ENCODE measurements at places on chromosomes 7 and 10.
A peak's percentile ranks its signal among the peaks of the same experiment; 100 is the strongest.

- peak; percentile 30 for DNase-seq
Measured at GRCh38 chr10:30591249-30591670, 38.3 kb downstream of the LYZL2 start.

- no peak for DNase-seq
Measured at GRCh38 chr10:110634527-110635209, 9.5 kb upstream of the RBM20 start.

- no peak for DNase-seq
Measured at GRCh38 chr7:34973400-34973760, 63.9 kb downstream of the DPY19L1 start.

DNA sequence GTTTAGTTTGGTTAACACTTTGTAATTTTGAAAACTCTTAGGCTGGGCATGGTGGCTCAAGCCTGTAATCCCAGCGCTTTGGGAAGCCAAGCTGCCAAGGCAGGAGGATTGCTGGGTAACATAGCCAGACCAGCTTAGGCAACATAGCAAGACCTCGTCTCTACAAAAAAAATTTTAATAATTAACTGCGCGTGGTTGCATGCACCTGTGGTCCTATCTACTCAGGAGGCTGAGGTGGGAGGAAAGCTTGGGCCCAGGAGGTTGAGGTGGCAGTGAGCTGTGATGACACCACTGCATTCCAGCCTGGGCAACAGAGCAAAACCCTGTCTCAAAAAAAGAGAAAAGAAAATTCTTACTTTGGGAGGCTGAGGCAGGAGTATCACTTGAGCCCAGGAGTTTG, 18.2 kb downstream of the MYOZ1 start:
- no peak for DNase-seq

DNA sequence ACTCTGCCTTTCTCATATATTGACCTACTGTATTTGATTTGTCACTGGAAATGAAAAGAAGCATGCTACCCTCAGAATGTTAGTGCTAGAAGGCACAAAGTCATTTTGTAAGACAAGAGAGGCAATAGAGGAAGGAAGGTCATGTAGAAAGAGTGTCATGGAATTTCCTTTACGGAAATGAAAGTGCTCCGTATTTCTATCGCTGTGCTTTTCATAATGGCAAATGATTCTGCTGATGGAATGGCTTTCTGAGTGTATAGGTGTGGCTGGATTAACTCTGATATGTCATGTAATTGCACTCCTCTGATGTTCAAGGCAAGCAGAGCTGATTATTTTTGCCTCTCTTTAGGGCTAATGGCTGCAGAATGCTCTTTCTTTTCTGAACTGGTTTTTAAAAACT, 15.5 kb upstream of the STEAP4 start:
- DNase-seq = no peak

DNA sequence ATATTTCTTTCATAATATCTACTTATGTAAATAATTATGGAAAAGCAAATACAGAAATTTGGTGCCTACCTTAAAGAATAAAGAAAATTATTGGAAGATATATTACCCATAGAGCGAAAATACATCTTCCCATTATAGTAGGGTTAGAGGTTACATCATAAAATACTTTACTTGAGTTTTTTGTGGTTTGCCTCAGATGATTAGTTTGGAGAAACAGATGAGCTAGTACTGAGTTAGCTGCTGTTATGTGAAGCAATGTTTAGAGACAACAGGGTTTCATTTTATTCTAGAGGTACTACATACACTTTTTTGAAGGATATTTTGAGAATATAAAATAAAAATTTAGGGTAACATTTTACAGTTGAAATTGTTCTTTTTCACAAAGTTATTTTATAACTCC, 2.9 kb upstream of the MLLT10 start:
- DNase-seq = no peak

DNA sequence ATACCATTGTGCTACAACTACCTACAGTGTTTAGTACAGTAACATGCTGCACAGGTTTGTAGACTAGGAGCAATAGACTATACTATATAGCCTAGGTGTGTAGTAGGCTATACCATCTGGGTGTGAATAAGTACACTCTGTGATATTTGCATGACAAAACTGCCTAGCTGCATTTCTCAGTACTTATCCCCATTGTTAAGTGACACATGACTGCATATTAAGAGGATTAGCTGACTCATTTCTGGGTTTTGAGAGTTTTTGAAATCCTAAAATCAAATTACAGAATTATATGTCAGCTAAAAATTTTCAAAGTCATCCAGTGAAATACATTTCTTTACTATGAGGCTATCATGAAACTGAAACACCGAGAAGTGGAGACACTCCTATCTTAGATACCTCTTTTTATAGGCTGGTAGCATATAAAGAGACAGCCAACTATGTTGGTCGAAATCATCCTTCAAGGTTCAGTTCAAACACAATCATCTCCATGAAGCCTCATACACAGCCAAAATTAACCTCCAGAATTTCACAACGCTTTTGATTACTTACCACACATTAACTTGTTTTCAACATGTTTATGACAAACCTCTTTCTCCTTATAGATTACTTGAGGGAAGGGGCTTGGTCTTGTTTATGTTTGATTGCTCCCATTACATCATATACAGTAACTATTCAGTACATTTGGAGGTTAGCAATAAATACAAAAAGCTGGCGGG, 89.8 kb upstream of the ANK3 start:
- DNase-seq = no peak

GRCh38 chr10:103709341-103709920, 145.9 kb downstream of the SH3PXD2A start:
- DNase-seq = no peak

DNA sequence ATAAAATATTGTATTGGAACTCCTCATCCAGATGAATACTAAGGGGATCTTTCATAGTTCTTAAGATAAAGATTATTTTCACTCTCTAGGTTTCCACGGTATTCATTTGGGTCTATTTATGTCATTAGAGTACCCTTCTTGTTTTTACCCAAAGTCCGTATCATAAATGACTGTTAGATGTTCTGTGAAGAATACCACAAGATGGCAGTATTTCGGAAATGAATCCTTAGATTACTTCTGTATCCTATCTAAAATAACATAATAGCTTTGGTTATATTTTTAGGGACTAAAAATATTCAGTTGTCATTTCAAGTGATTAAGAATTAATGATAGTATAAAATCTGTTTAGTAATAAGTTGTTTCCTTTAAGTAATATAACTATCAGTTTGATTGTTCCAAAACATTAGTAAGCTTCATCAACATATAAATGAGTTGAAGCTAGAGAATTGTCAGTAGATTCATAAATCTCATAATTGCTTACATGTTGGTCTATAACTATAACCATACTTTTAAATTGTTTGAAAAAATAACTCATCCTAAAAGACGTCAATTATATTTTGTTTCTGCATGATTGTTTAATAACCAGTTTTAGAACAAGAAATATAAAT, 337.5 kb upstream of the KCND2 start:
- DNase-seq = no peak

DNA sequence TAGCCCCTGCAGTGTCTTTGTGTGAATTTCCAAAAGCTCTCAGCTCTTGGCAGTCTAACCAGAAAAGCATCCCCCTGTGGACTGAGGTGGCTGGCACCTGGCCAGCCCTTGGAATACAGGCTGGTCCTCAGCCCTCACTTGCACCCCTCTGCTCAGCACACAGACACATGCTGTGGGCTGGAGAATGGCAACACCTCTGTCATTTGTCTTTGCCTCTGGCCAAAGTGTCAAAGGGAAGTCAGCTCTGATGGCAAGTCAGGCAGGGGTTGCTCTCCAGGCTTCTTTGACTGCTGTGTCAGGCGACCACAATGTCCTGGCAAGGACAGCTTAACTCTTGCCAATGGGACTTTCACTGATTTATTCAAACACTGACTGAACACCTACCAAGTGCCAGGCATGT, 724.8 kb downstream of the INHBA start:
- DNase-seq = no peak

GRCh38 chr7:1941464-1942242, 271.6 kb downstream of the ELFN1 start:
- no peak for DNase-seq

DNA sequence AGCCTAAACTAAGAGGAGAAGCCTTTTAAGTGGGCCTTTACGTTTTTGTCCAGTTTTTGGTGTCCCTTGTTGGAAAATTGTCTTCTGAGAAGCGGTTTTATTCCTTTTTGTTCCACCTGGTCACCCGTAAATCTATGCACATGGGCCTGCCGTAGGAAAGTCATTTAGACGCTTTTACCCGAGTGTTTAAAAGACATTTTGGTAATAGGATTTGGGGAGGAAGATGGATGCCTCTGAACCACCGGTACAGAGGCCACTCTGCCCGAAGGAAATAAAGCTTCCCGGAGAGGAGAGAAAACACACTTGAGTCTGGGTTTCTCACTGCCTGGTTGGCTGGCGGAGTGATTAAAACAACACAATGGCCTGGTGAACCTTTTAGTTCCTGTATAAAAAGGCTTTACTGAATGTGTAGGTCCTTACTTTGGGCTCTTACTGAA, 760 bp downstream of the THNSL1 start:
- no peak for DNase-seq

DNA sequence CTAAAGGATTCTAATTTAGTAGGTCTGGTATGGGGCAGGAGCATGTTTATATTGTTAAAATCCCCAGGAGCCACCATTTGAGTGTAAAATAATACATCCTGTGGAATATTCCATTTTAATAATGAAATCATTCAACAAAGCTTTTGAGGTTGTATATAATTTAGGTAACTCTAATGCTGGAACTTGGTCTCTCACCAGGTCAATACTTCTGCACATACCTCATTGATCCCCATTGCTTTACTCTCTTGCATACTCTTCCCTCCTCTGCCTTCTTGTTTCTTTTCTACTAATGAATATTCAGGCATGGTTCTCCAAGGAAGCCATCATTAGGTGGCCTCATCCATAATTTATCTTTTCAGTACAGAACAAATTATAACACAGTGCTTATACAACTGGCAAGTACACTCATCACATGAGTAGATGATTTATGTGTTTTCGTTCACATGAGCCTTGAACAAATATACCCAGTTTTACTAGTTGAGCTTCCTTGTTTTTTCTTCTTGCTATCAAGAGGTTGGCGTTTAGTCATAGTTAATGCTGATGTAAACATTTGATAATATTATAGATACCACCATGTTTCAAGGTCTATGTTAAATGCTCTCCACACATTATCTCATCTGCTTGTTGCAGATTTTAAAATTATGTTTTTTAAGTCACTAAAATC, 7.2 kb downstream of the PALS2 start:
- peak; percentile 12 for DNase-seq

- no peak for DNase-seq
Measured at GRCh38 chr10:114239117-114239993, at the start of gene VWA2. VWA2 (plus strand) TSS chr10:114239254; CDS start chr10:114248714, 9,460 bp downstream.

DNA sequence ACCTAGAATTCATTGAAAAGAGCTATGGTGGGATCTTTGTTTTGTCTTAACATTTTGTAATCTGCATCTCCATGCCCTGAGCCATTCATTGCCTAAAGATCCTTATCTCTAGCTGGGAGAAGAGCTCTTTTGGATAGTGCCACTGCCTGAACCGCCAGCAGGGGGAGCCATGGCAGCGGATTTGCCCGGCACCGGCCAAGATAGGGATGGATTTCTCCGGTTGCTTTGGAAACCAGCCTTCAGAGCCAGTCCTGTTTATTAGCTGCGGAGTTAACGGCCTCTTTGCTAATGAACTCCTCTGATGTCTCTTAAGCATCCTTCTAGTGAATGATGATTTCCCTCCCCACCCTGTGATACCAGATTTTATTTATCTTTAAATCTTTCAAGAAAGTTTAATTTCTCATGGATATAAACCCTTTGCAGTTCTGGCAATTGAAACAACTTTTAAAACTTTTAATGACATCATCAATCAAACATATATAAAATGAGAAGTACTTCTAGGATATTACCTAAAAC, 58.2 kb upstream of the LYZL2 start:
- DNase-seq = peak; percentile 41

- DNase-seq = peak; percentile 54
Measured at GRCh38 chr10:100433253-100434240, 29.3 kb upstream of the WNT8B start.

- no peak for DNase-seq
Measured at GRCh38 chr10:119447823-119448546, 94.5 kb downstream of the RGS10 start.

GRCh38 chr10:67088036-67088435, 162.2 kb downstream of the LRRTM3 start:
- DNase-seq = no peak

- no peak for DNase-seq
Measured at GRCh38 chr7:90775383-90775965, 179.4 kb downstream of the CDK14 start.

DNA sequence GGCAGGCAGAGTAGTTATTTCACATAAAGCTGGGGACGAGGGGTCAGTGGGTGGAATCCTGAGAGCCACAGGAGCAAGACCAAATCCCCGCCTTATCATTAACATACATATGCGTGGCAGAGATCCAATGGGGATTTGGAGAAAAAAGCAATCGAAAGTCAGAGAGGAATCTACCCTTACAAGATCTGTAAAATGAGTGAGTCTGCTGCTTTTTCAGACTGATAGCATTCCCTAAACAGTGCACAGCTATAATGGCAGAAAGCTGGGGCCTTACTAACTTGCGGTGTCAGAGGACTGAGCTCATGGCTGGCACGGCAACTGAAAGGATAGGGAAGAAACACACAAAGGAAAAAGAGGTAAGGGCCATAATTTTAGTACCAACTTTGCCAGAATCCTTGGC, 25.0 kb downstream of the GPR22 start:
- no peak for DNase-seq

GRCh38 chr10:71423250-71423649, 26.5 kb downstream of the CDH23 start:
- no peak for DNase-seq

GRCh38 chr7:14745076-14745475, 157.5 kb downstream of the DGKB start:
- no peak for DNase-seq

- DNase-seq = no peak
Measured at GRCh38 chr7:80763289-80763688, 124.8 kb downstream of the CD36 start.

DNA sequence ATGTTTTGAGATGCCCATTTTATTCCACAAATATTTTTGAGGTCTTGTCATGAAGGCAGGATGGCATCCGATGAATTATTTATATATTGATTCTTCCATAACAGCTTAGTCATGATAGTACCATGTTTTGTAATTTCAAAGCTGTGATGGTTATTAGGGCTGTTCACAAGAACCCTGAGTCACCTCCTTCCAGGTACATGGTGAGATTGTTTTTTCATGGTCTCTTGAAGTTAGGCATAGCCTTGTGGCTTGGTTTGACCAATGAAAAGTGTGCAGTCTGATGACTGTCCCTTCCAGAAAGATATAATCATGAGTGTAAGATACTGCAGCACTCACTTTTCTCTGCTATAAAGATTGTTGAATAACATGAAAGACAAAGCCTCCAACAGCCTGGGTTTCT, 274.8 kb downstream of the FGFR2 start:
- no peak for DNase-seq

DNA sequence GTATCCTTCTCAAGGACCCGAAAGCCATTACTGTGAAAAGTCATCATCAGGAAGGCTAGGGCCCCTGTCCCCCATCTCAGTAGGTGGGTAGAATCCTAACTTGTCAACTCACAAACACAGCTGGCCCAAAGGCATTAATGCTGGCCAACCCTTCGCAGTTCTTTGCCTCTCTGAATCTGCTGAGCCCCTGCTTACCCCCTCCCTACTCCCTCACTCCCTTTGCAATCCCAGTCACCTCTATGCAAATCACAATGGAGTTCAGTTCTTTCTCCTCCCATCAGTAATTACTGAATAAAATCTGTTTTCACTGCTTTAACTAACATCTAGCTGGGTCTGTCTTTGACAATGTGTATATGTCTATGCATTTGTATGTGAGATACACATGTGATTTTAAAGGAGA, 38.1 kb upstream of the AOAH start:
- no peak for DNase-seq

- DNase-seq = no peak
Measured at GRCh38 chr10:106996510-106996909, 168.0 kb downstream of the SORCS1 start.

- DNase-seq = no peak
Measured at GRCh38 chr10:118767297-118768040, 12.7 kb upstream of the CACUL1 start.

Measured in HuH-7.5 (cell line).